Jurkat, Clone E6-1 (cell line): ENCODE measurements at places on chromosomes 3 and 15.
A peak's percentile ranks its signal among the peaks of the same experiment; 100 is the strongest.

GRCh38 chr3:153355559-153355958 is 193.5 kb downstream of the RAP2B start:
- no peak for DNase-seq

DNA sequence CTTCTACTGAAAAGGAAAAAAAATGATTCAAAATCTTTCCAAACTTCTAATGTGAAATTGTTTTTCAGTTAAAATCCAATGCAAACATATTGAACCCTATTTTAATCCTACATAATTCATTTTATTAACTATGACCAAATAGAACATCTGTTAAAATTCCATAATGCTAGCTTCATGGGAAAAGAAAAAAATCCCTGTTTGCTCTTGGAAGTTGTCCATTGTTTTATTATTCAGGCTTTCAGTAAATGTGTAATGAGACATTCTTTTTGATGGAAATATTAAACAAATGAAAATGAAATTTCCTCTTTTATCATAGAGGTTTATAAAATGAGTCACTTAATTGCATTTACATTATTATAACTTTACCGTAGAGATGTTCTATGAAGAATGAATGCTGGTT is 49.5 kb downstream of the SLC25A26 start:
- no peak for DNase-seq

- no peak for DNase-seq
Measured at GRCh38 chr15:41928637-41929620, 35.1 kb upstream of the SPTBN5 start.

- DNase-seq, result peak; percentile 74
Measured at GRCh38 chr15:82680200-82681102, 29.2 kb downstream of the AP3B2 start.

DNA sequence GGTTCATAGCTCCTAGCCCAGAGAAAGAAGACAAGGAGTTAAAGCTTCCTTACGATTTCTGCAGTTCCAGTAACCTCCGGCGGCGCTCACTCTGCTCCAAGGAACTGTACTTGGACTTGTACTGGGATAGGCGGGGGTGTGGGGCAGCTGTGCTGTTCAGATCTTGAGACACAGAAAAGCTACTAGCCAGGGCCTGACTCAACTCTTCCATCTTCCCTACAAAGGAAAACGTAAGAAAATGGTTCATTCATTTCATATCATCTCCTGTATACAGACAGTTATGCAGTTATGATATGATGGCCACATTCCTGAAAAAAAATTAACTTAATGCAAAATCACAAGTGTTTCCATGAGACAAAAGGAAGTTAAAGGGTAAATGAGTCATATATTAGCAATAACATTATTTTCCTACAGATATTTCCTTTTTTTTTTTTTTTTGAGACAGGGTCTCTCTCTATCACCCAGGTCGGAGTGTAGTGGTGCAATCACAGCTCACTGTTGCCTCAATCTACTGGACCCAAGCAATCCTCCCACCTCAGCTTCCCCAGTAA is 4.6 kb downstream of the SNUPN start:
- DNase-seq, result no peak

DNA sequence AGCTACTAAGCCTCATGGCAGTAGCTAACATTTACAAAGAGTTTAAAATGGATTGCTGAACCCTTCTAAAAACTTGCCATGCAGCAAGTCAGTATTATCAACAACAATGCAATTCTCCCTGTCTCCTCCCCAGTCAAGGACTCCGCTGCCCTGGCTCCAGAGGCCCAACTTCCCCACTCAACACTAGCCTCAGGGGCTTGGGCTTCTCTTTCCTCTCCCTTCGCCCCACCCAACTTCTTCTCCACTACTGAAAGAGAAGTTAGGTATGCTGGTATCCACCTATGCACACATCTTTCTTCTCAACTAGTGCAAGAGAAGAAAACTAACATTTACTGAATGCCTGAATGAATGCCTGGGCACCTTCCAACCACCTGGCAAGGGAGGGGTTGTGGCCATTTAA is 30.7 kb downstream of the TLE3 start:
- no peak for DNase-seq

GRCh38 chr3:156424758-156425157 is 130.2 kb downstream of the SSR3 start:
- DNase-seq, result no peak

- no peak for DNase-seq
Measured at GRCh38 chr15:100918690-100919480, at the start of gene LRRK1. TSS of gene LRRK1 (plus strand) at chr15:100919357. CDS start at chr15:100924633, 5,276 bp downstream.

- DNase-seq, result no peak
Measured at GRCh38 chr3:41129731-41130130, 69.6 kb upstream of the CTNNB1 start.

DNA sequence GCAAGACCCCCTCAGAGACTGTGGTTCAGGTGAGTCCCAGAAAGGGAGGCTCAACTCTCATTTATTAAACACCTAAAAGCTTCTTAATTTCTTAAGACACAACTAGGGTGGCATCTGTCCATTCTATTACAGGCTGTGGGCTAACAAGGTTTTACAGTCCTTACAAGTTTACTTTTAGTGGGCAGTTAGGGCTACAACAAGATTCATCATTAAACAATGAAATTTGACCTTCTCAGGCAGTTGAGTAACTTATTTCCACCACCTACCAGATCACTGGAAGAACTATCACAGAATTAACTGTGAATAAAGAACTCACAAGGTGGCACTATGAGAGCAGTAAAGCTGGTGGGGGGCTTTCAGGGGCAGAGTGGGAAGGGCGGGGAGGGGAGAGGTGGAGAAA is 132.6 kb downstream of the PLD1 start:
- DNase-seq, result no peak

DNA sequence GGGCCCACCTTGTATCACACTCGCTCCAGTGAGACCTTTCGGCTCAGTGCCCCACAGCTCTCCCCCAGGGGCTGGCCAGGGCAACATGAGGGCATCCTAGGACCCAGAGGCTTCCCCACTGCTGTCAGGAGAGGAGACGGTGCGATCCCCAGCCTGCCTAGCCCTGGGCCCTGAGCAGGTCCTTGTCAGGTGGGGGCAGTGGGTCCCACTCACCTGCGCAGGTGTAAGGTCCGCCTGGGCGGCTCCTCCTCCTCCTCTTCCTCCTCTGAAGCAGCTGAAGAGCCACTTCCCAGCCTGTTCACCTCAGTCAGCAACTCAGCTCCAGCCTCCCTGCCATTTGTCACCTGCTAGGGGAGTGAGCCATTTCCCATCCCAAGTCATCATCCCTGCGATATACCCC is 9.6 kb downstream of the KIF7 start:
- DNase-seq, result no peak

GRCh38 chr3:127173516-127174166 is 19.3 kb upstream of the PRR23E start:
- DNase-seq, result no peak
